ENCODE measurements at places on chromosomes 12 and 14.

GRCh38 chr12:68508576-68508975, 102.1 kb upstream of the RAP1B start:
- DNase-seq = no peak

- no peak for DNase-seq
These were observed 40.3 kb downstream of the CCDC85C start for GRCh38 chr14:99563749-99564129.

GRCh38 chr12:32824596-32824995, 68.9 kb upstream of the YARS2 start:
- DNase-seq = no peak

DNA sequence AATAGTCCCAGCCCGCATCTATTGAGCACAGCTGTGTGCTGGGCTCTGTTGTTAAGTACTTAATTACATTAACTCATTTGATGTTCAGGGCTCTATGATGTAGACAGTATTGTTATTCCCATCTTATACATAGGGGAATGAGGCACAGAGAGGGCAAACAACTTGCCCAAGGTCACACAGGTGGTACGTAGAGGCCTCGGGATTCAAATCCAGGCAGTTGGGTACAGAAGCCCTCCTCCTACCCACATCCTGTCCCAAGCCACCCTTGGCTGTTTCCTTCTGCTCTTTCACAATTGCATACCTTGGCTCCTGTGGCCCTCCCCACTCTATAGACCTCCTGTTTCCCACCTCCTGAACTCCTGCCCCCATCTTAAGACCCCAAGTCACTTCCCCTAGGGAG, 10.0 kb upstream of the GPR68 start:
- DNase-seq = no peak

DNA sequence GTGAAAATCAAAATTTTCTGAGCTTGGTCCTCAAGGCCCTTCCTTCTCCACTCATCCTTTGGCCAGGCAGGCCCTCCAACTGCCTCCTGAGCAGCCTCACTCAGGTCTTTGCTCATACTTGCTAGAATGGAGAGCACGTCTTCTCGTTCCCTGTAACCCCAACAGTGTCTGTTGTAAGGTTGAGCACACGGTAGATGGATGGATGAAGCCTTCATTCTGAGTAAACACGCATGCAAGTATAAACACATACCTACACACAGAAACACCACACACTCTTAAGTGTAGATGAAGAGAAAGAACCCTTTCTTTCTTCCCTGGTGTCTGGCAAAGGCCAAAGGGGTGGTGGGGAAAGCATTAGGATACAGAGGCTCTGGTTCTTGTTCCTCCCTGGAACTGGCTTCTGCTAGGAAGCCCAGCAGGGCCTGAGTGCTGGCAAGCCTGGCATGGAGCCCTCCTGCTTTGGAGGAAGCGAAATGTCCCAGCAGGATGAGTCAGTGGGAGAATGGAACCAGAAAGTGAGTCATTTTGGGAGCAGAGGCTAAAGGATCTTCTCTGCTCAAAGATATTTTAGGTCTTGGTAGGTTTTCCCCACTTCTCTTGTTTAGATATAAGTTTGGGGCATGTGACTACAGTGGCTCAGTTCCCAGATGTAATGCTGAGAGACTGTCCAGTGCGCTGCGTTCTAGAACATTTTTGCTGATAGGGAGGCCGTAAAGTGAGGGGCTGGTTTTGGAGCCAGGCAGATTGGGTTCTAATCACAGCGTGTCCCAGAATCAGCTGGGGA, 127.4 kb downstream of the CACNA1C start:
- no peak for DNase-seq

DNA sequence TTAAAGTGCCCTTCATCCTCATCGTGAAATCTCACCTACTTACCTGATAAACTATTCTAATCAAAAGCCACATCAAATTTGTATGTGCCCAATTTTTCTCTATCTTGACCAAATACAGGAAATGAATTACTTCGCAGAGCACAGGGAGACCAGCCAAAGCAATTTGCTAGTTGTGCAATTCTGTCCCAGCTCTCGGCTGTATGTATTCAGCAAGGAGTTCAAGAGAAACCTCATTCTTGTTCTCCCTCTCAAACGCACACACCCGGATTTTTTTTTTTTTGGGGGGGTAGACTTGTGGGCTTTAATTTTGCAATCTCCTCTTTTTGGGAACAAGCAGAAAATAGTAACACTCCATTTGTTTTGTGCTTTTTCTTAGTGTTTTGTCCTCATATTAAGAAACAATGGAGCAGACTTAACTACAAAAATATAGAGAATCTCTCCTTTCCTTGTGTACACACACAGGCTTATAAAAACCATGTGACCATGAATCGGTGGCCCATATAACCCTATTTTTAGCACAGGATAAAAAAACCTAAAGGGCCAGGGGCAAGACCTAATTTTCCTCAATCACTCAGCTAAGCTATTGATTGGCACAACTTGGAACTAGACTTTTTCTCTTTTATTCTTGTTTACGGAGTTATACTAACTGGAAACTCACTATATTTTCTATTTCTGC, 64.2 kb downstream of the MBIP start:
- no peak for DNase-seq

GRCh38 chr12:22169376-22169775, 123.4 kb downstream of the CMAS start:
- DNase-seq = no peak

- no peak for DNase-seq
These were observed 210.3 kb downstream of the CPNE8 start for GRCh38 chr12:38695057-38695456.

- DNase-seq = no peak
These were observed 6.2 kb upstream of the CCT2 start for GRCh38 chr12:69579029-69579428.

- no peak for DNase-seq
These were observed 117.1 kb downstream of the SYT10 start for GRCh38 chr12:33322519-33322918.

DNA sequence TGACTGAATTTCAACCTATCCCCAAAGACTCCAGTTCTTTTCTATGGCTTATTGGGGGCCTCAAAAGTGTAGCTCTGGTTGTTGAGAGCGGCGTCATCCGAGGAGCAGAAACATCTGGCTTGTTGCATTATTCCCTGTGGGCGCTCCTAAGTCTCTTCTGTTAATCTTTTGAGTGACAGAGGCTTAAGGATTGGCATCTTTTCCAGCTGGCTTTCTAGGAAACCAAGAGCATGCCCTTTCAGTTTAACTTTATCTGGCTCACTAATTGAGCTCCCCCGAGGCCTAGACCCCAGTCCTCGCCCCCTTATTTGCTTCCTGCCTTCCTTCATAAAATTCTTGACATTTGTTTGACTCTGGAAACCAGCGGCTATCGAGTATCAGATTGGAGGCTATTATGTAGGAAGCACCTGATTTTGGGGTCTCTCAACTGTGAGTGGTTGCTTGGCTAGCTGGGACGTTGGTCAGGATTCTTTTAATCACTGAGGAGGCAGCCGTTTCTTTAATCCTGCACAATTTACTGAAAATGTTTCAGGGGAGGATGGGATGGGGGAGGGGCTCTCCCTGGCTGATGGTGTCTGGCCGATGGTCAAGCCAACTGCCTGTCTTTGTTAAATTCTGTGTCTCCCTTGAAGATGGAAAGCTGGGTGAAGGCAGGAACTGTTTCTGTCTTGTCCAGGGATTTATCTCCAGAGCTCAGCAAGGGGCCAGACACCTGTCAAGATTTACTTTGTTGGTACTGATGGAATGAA, 3.1 kb downstream of the SMOC1 start:
- DNase-seq = no peak

DNA sequence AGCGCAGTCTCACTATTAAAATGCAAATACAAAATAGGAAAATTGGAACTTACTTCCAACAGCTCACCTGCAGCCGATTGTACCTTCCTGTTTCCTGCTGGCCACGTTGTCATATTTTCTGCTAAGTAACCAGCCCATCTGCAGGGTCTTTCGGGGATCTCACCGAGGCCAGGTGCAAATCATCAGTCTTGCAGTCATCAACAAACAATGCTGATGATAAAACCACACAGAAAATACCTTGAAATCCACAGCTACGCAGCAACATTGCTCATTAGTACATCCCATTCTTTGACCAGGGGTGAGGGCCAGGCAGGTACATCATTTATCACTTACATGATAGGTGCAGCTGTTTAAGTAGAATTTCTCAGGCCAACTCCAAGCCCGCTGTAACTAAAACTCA, 406.9 kb downstream of the TMEM121 start:
- DNase-seq = no peak

- DNase-seq = peak; percentile 18
These were observed at the start of gene SNRNP35 for GRCh38 chr12:123457980-123458779. Gene SNRNP35 (plus strand): TSS chr12:123458139. CDS start chr12:123465541, 7,402 bp downstream.

- no peak for DNase-seq
These were observed 379.3 kb upstream of the DCN start for GRCh38 chr12:91561958-91562325.

DNA sequence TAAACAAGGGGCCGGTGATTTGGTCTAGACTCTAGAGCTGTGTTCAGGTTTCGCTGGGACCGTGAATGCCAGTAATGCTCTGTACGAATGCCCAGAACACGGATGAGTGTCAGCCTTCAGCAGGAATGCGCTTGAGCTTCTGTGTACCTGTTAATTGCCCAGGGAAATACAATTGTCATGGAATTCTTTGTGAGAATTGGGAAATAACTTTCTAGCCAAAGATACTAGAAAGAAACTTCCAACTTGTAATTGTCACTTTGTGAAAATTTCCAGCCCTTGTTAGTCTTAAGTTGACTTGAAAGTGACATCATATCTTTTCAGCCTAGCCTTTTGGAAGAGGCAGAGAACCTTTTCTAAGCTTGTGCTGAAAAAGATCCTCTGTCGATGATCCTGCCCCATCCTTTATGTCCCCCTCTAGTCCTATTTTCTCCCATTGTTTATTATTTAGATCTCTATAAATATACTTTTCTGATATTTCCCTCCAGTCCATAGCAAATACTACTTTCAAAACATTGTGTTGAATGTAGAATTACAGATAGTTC, 2.7 kb downstream of the CHST11 start:
- DNase-seq = no peak

GRCh38 chr14:54023027-54023426, 66.4 kb upstream of the BMP4 start:
- DNase-seq = no peak

Data from C1 segment of cervical spinal cord (tissue), 14 donors.